ENCODE measurements at places on chromosomes 3 and 15.

DNA sequence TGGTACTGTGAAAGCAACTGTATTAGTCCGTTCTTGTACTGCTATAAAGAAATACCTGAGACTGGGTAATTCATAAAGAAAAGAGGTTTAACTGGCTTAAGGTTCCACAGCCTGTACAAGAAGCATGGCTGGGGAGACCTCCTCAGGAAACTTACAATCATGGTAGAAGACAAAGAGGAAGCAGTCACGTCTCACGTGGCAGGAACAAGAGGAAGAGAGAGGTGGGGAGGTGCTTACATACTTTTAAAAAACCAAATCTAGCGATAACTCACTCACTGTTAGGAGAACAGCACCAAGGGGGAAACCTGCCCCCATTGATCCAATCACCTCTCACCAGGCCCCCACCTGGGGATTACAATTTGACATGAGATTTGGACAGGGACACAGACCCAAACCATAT is 48.9 kb downstream of the IQGAP1 start:
- DNase-seq = no peak

DNA sequence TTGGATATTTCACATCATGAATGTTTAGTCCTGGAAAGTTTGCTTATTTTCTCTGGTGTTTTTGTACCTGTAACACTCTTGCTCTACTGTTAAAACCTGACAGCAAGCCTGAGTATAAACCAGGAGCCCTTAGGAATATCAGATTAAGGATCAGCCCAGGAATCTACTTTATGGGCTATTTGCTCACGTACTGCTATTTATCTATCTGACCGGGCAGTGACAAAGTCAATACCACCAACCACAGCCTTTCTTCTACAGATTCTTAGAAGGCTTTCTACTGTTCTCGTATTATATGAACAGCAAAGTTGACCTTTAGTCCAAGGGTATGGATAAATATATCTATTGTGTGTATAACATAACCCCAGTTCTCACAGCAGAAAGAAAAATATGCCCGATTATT is 521.2 kb downstream of the RBMS3 start:
- DNase-seq = no peak

DNA sequence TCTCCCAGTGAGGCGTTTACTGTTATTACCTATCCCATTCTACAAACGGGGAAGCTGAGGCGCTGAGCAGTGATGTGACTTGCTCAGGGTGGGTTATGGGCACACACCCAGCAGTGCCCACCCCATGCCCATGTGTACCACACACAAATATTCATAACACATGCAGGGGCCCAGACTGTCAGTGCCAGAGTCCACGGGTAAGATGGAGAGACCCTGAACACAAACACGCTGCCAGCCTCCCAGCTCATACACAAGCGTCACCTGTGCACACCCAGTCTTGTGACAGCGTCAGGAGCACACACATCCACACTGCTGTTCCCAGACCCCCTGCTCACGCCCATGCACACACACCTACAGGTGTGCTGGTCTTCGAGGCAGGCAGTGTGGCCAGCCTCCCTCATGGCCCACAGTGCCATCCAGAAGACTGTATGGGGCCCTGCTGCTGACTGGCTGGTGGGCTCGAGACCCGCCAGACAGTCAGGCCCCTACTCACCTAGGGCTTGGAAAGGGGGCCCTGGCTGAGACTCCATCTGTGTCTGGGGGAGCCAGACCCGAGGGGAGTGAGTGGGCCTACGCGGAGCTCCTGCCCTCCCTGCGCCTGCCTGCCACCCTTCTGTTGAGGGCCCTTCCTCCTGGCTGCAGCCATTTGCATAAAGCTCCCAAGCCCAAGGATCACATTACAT is 39.4 kb downstream of the DNAJB8 start:
- no peak for DNase-seq

DNA sequence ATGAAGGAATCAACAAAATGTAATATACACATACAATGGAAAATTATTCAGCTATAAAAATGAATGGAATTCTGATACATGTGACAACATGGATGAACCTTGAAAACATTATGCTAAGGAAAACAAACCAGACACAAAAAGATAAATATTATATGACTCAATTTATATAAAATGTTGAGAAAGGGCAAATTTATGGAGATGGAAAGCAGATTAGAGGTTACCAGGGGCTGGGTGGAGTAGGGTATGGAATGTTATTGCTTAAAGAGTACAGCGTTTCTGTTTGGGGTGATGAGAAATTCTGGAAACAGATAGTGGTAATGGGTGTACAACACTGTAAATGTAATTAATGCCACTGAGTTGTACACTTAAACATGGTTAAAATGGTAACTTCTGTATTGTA is 50.9 kb downstream of the EMC4 start:
- DNase-seq = peak; percentile 10

GRCh38 chr3:113953677-113954076 is 5.9 kb downstream of the ZDHHC23 start:
- peak; percentile 14 for DNase-seq

GRCh38 chr3:192825657-192826200 is 91.9 kb downstream of the MB21D2 start:
- peak; percentile 67 for DNase-seq

- DNase-seq = no peak
Observed at GRCh38 chr3:191100516-191100915, 98.5 kb upstream of the OSTN start.

DNA sequence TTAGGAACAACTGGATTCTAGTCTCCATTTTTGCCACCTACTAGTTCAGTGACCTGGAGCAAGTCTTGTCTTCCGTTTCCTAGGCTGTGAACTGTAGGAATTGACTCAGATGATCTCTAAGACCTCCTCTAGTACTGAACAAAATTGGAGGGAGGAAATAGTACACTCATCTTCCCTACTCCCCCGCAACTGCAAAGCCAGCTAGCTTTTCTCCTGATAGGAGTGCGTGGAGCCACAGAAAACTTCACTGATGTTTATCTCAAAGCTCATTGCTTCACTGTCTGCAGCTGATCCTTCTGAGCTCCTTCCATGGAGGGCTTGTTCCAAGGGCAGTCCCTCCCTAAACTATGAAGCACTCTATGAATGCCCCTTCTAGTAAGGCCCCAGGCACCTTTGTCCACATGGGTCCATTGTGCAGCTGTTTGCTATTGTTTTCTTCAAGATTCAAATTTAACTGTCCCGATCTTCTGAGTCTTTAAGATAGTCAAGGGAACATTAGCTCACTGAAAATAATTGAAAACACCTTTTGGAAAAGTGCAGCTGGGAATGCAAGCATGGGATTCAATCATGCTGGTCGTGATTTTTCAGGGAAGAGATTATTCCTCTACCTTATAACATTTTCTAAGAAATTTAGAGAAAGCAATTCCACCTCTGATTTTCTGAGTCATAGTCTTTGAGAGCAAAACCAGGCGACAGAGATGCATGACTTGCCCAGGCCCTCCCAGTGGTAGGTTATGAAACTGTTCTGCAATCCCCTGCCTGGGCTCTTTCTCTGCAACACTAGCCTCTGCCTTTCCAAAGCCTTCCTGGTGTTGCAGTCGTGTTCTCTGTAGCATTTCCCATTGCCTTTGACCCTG is 24.3 kb downstream of the FILIP1L start:
- peak; percentile 83 for DNase-seq

DNA sequence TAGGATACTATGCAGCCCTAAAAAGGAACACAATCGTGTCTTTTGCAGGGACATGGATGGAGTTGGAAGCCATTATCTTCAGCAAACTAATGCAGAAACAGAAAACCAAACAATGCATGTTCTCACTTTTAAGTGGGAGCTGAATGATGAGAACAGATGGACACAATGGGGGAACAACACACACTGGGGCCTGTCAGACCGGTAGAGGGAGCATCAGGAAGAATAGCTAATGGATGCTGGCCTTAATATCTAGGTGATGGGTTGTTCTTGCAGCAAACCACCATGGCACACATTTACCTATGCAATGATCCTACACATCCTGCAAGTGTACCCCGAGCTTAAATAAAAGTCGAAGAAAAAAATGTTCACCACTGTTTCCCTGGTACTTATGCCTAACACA is 17.5 kb downstream of the SENP7 start:
- no peak for DNase-seq

DNA sequence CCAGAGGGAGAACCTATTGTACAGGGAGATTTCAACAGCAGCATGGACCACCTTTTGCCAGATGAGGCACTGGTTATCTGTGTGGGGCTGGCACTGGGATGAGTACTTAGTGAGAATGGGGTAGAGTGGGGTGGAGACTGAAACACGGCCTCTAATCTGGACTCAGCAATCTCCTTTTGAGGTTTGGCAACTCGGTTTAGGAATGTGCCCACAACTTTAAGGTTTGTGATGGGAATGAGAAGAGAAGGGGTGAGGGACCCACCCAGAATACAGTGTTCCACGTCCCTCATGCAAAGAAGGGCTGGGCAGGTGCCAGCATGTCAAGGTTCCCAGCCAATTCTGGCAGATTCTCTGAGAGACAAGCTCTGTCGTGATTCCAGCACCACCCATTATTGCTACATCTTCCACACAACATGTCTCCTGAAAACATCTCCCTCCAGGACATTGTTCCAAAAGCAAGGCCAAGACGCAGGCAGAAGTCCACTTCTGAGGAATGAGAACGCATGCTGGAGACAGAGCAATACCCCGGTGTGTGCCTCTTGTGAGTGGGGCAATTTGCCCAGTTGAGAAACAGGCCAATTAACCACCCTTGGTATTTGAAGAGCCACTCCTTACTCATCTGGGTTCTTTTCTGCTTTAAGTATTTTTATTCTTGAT is 37.5 kb upstream of the CCR4 start:
- peak; percentile 14 for DNase-seq

GRCh38 chr15:43975770-43976169 is 149.0 kb downstream of the WDR76 start:
- no peak for DNase-seq

DNA sequence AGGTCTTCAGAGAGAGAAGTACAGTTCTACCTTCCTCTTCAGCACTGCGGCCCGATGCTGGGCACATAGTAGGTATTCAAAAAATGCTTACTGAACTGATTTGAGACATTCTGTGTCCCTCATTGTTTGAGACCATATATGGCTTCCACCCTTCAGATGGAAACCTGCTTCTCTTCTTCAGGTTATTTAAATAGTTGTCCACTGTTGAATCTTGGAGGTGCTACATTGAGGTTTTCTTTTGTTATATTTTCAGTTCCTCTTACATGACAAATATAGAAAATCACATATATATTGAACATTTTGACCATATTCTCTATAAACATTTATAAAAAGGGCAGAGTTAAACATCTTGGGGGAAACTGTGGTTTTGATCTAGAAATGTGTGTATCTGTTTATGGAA is 200.2 kb upstream of the LRRC3B start:
- no peak for DNase-seq

DNA sequence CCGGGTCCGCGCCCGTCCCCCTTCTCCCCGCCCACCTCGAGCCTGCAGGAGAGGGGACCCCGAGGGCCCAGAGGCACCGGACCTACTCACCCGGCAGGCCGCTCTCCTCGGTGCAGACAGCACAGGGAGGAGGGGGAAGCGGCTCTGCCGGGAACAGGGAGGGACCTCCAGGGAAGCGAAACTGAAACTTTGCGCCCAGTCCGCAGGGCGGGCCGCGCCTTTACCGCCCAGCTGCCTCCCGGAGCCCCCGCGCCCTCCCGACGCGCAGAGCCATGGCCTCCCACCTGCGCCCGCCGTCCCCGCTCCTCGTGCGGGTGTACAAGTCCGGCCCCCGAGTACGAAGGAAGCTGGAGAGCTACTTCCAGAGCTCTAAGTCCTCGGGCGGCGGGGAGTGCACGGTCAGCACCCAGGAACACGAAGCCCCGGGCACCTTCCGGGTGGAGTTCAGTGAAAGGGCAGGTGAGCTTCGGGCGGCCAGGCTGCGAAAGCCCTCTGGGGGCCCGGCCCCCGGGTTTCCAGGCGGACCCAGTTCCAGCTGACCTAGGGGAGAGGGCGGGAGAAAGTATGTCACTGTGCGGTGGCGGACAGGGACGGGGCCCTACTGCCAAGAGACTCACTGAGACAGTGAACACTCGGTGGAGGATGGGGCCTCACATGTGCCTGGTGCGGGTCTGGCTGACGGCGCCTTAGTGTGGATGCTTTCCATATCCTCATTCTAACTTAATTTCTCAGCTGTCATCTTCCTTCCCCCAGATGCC is at the start of the genes DTX3L and PARP9:
TSS of gene DTX3L (plus strand) at position 184 of the 758 bp plus-strand sequence. CDS start at position 273, 89 bp downstream.
TSS of gene PARP9 (minus strand) at position 146 of the 758 bp plus-strand sequence. CDS start 4,680 bp downstream, outside the sequence.
- DNase-seq = peak; percentile 86

GRCh38 chr15:36682101-36682500 is 102.7 kb downstream of the CDIN1 start:
- peak; percentile 91 for DNase-seq

- DNase-seq = no peak
Observed at GRCh38 chr3:49908373-49909199, 4.9 kb upstream of the MST1R start.

DNA sequence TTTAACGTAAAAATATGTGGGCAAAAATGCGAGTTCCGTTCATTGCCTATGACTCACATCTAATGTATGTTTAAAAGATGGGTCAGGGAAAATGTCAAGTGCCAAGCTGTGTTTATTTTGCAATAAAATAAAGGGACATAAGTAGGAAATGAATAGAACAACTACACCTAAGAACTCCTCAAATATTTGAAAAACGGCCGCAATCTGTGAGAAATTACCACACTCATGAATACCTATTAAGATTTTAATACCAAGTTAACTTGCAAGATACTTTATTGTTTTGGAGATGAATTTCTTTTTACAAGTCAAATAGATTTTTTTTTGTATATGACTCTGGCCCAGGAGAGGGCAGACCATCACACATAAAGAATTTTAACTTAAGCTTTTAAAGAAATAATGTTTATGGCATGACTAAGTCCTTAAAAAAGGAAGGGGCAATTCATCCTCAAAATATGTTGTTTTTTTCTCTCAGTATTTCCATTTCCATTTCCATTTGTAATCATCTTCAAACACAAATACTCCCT is 152.7 kb downstream of the SUCNR1 start:
- peak; percentile 93 for DNase-seq

- DNase-seq = no peak
Observed at GRCh38 chr3:157064402-157064801, 95.5 kb downstream of the CCNL1 start.

DNA sequence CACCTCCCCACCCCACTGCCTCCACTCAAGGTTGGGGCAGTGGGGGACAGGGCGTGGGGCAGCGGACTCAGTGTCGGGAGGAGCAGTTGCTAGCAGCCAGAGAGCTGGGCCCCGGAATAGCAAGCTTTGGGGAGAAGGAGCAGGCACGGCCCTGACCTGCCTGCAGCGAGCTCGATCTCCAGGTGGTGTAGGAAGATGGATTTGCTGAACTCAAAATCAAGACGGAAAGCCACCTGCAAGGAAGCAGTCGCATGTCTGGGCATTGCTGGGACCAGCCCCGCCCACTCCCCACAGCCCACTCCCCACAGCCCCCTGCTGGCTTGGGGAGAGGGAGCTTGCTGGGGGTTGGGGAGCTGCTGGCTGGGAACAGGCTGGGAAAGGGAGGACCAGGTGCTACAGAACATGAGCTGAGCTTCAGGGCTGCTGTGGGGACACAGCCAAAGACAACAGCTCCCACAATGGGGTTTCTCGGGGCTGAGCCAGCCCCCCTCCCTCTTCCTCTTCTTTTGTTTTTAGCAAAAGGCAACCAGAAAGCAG is 38.0 kb downstream of the FEM1B start:
- no peak for DNase-seq
